Stimulated activated CD8-positive, alpha-beta memory T cell treated with anti-CD3 and anti-CD28 coated beads, Interleukin-4, amount 100 ng/mL, for 24 hours (primary cell): ENCODE measurements at places on chromosomes 1 and 21.
A peak's percentile ranks its signal among the peaks of the same experiment; 100 is the strongest.

DNA sequence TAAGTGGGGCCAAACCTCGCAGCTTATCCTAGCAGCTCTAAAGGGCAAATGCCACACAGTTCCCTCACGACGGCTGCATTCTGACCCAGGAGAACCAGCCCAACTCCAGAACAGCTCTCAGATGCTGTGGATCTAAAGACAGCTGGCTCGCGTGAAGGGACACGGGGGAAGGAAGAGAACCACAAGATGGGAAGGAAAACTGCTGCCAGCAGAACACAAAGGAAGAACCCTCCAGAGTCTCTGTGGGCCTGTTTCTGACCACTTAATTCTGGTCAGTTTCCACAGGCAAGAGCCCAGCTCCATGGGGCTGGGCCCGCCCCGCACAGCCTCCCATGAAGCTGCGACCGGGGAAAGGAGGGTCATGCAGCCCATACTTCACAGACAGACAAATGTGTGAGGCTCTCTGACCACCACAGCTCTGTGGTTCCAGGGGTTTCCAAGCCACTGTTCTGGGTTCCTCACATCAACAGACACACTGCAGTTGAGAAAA lies 61.1 kb downstream of the SLC45A1 start:
- DNase-seq, result no peak

GRCh38 chr1:77031106-77031662 lies 163.9 kb downstream of the ST6GALNAC5 start:
- no peak for DNase-seq

DNA sequence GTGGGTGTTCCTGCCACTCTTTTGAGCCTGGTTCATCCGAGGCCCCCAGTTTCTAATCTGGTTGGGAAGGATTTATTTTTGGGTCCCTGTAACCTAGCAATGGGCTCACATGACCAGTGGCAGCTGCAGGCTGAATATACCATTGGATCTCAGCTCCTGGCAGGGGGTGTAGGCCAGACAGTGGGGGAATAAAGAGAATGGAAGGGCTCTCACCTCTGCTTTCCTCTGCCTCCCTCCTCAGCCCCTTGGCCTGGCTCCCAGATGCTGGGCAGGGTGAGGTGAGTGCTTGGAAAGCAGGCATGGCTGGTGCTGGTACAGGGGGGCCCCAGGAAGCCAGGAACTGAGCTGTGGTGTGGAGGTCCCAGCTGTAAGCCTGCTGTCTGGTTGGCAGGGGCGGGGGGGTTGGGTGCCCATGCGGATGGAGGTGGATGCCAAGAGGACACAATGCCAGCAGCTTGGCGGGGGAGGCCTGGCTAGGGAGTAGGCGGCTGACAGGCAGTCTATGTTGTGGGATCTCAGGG lies 3.6 kb upstream of the GPR61 start:
- DNase-seq, result no peak

GRCh38 chr1:9731561-9731960 lies 80.0 kb downstream of the PIK3CD start:
- no peak for DNase-seq

- DNase-seq, result no peak
Observed at GRCh38 chr1:29520571-29521437, 284.5 kb downstream of the PTPRU start.

GRCh38 chr1:88985032-88985431 lies 7.4 kb downstream of the KYAT3 start:
- DNase-seq, result no peak

GRCh38 chr1:162487241-162487640 lies 10.4 kb upstream of the UHMK1 start:
- no peak for DNase-seq

- DNase-seq, result no peak
Observed at GRCh38 chr21:34670962-34671348, 2.2 kb downstream of the CLIC6 start.

- no peak for DNase-seq
Observed at GRCh38 chr1:53956308-53957168, 10.4 kb downstream of the LRRC42 start.

GRCh38 chr1:232696466-232696865 lies 66.5 kb upstream of the SIPA1L2 start:
- DNase-seq, result no peak

DNA sequence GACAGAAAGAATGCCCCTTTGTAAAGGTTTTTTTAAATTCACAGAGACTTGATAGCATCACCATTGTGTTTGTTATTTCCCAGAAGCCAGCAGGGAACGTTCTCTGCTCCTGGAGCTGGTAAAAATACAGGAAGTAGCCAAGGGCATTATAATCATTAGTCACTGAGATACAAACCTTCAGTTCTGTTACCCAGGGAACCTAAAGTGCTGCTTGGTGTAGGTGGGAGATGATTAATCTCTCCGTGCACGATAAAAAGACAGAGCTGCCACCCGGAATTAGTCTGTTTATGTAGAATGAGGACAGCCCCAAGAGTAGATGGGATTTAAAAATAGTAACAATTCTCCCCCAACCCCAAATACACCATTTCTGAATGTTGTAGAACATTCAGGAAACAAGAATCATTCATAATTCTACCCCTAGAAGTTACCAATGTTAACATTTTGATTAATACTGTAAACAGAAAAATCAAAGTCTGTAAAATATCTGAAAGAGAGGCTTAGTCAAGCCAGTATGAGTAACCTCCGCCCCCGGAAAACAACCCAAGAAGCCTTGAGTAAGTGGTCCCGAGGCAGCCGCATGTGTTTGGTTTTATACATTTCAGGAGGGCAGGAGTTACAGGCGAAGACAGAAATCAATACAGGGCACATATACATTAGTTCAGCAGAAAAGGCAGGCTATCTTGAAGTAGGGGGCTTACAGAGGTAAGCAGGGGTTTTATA lies 45.3 kb upstream of the CTBS start:
- peak; percentile 40 for DNase-seq

DNA sequence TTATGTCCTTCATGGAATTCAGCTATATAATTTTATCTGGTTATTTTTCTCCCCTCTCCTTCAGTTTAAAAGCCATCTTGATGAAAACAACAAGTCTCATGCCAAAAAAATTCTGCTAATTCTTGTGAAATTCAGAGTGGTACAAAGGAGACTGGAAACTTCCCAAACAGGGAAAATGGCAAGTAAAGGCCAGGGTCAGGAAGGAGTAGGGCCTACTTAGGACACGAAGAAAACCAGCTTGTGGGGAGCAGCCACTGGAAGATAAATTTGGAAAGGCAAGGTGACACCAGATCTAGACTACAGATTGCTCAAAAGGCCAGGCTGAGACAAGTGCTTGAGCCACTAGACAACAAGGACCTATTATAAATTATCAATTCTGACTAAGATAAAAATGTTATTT lies 6.4 kb downstream of the TSTD1 start:
- no peak for DNase-seq

GRCh38 chr21:34023691-34024373 lies 49.5 kb upstream of the MRPS6 start:
- no peak for DNase-seq

DNA sequence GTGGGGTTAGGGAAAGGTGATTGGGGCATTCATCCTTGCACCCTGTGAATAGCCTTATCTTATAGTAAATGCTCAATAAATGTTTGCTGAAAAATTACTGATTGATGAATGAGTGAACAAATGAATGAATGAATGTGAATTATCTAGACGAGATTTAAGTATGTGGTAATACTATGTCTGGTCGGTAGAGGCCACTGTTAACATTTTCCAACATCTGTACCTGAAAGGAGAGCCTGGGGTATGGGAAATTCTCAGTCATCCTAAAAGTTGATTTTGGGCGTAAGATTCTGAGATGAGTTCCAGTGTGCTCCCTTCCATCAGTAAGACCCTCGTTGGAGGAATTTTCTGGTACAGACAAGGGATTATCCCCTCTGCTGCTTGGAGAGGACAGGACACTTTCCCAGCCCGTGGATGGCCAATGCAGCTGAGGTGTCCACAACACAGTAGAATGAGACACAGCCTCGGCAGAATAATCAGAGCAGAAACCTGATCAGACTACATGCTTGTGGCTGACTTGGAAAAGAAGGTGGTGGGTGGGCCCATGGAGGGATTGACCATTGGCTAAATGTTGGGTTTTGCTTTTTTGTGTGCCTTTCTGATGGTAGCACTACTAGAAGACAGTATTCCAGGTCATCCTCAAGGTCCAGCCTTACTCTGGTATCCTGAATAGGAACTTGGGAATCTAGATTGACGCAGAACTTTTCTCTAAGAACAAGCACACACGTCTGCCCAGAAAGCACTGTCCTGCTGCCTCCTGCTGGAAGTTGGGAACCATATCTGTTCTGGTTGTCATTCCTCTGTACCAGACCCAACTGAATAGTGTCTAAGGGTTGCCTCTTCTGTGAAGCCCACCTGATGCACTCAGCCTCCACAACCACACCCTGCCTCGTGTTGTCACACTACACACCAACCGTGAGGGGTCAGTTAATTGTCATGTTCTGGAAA lies 262.0 kb downstream of the TNR start:
- DNase-seq, result no peak

DNA sequence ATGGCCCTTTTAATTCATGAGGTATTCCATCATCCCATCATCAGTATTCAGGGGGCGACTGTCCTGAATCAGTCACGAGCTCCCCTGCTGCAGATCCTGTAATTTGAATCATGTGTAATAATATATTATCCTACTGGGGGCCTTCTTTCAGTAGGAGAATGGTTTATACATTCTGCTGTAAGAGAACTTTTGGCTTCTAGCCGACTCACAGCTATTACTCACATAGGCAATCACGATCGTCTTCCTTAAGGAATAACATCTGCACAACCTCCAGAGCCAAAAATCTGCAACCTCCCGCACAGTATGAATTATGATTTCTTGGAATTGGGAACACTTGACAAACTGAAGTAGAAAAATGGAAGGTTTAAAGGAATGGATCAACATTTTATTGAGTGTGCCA lies 343.0 kb downstream of the USP25 start:
- no peak for DNase-seq

GRCh38 chr1:38115682-38116202 lies 69.1 kb upstream of the POU3F1 start:
- DNase-seq, result no peak

DNA sequence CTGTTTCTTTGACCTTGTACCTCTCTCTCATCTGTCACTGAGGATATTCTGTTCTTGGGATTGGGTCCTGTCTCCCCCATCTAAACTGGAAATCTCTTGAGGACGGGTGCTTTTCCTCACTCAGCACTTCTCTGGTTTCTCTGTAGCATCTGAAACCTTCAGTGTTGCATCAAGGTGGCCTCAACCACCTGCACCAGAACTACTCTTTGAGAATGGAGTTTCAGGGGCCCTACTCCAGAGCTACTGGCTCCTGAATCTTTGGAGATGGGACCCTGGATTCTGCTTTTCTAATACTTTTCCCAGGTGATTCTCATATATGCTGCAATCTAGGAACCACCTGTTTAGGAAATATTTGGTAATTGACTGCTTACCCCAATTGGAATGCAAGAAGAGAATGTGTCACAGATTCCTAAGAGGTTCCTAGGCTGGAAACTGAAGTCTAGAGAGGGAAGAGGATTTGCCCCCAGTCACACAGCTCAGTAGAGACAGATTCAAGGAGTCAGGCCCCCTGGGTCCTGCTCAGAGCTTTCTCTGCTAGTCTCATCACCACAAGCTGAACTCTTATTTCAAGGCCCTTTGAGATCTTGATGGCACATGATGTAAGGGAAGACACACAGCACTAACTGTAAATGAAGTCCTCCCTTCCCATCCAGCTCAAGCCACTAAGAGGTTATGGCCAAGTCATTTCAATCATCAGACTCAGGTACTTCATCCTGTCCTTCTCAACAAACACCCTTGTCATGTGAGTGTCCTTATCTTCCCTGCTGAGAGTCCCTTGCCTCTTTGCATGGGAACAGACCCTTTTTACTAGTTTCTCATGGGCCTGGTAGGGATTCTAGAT lies 48.7 kb downstream of the EIF2D start:
- DNase-seq, result no peak

GRCh38 chr1:210568631-210569030 lies 239.9 kb downstream of the HHAT start:
- DNase-seq, result no peak

GRCh38 chr1:26372039-26372438 lies 511 bp downstream of the ZNF683 start:
- no peak for DNase-seq

- no peak for DNase-seq
Observed at GRCh38 chr1:197200272-197200899, 53.9 kb upstream of the ASPM start.

DNA sequence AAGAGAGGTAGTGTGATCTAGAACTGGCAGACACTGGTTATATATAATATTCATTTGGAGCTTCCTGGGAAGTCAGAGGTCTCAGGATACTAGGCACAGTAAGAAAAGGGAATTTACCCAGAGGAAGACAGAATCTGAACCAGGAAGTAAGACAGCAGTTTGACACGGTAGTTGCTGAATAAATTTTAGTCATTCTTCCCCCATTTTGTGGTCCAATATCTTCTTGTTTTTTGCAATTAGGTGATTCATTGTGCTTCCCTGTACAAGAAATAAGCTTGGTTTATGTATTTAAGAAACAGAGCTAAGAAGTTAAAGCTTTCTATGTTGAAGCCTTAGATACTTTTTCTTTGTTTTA lies 1.3 kb downstream of the TMEM167B start:
- no peak for DNase-seq

GRCh38 chr1:183550915-183551314 lies 39.3 kb downstream of the NCF2 start:
- no peak for DNase-seq
